Activated naive CD4-positive, alpha-beta T cell (primary cell): ENCODE measurements at places on chromosomes 3 and 15.

- DNase-seq = no peak
These were observed 67.9 kb downstream of the LMLN start for GRCh38 chr3:198027799-198028390.

DNA sequence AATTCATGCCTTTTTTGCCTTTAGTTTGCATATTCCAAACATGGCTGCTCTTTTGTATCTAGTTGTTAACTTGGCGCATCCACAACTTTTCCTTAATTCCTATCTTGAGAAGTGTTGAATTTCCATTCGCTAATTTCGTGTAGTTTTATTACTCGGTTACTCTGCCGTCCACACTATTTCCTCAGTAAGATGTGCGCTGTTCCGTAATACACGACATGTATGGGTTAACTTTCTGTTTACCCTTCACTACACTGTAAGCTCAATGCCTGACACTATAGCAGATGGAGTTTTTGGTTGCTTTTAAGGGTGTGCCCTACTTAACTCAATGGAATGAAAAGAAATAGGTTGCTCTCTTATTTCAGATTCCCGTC is 724 bp downstream of the RPSA start:
- no peak for DNase-seq

- DNase-seq = no peak
These were observed 6.0 kb downstream of the HCLS1 start for GRCh38 chr3:121654493-121655385.

GRCh38 chr3:29903600-29903999 is 622.7 kb downstream of the RBMS3 start:
- DNase-seq = no peak

GRCh38 chr3:52453496-52454249 is at the start of gene TNNC1:
TSS of gene TNNC1 (minus strand) at chr3:52454041. CDS start at chr3:52454015, 26 bp downstream.
- no peak for DNase-seq

DNA sequence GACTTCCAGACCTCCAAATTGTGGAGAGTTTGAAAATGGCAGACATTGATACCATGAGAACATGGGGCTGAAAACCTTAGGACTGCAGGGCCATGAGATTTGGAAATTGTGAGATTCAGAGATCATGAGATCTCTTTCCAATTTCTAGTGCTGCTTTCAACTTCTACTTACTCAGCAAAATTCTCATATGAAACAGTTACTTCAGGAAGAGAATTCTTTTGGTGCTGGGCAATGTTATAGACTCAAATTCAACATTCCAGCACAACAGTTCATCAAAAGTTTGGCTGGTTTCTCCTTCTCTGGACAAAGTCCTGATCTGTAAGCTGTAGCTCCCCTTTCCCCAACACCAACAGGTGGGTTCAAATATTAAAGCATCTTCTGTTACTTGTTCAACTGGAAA is 506.9 kb upstream of the NECTIN3 start:
- DNase-seq = no peak

DNA sequence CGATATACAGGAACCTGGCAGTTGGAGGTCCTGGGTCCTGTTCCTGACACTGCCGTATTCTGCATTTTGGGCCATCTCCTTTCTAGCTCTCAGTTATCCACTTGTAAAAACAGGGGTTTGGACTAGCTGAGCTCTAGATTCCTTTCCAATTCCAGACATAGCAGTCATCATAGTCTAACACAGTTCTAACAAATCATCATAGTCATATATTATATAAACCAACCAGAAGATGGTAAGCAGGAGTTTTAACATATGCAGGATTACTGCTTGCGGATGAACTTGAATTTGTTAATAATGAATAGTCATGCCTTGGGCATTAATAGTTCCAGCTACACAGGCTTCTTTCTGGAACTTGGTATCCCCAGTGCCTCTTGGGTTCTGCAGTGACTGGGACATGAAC is 26.6 kb downstream of the MASP1 start:
- no peak for DNase-seq

GRCh38 chr3:108117241-108117775 is 26.5 kb upstream of the CD47 start:
- DNase-seq = no peak

DNA sequence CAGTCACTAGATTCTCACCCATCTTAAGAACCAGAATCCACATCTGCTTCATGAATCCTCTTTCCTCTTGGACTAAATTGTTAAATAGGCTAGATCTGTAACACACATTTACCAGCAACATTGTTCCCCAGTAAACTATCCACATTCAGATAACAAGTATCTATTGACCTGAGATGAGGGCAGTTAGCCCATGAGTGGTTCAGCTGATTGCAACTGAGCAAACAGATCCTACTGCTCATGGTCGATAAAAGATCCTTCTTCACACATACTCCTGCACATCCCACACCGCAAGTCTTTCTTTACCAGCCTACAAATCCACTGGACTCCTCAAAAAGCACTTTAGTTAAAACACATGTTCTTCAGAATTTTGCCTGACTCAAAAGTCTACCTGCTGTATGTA is 59.2 kb downstream of the UACA start:
- DNase-seq = no peak

- no peak for DNase-seq
These were observed 44.2 kb upstream of the TIPARP start for GRCh38 chr3:156630081-156630772.

DNA sequence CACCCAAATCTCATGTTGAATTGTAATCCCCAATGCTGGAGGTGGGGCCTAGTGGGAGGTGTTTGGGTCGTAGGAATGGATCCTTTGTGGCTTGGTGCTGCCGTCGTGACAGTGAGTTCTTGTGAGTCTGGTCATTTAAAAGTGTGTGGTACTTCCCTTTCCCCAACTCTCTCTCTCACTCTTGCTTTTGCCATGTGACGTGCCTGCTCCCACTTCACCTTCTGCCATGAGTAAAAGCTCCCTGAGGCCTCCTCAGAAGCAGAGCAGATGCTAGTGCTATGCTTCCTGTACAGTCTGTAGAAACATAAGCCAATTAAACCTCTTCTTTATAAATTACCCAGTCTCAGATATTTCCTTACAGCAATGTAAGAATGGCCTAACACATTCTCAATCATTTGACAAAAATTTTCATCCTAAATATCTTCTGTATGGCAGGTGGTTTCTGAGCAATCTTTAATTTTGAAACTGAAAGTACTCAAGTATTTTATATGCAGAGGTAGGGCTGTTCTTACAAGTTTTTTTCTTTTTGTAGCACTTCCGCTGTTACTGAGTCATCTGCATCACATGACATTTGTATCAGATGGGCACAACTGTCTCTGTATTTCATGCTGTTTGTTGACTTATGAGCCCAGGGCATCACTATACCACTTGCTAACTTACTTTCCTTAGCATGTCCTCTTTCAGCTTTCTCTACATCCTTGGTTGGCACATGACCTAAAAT is 8.8 kb downstream of the RPL39L start:
- no peak for DNase-seq

DNA sequence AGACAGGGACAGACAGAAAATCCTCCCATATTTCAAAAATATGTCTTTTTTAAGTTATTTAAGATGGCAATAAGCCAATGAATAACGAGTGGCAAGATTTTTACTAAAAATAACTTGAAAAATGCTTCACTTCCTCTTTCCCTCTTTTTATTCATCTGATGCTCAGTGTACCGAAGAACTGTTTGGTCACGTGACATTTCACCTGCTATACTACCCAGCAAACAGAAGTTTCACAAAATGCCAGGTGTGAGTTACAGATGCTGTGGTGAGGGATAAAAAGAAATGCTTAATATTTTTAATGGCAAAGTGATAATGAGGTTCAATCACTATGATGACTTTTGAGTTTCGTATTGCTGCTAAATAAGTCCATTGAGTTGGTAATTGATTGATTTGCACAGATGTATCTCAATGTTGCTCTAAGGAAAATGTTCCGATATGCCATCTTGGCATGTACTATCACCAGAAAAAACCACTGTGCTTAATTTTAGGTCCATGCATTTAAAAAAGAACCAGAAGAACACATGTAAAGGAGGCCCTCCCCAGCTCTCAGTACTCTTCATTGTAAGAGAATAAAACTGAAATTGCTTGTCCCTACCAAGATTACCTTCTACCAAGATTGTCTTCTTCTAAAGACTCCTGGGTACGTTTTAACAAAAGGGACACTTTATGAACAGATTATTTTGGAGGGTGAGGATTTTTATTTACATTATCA is 26.0 kb upstream of the SEC62 start:
- no peak for DNase-seq

DNA sequence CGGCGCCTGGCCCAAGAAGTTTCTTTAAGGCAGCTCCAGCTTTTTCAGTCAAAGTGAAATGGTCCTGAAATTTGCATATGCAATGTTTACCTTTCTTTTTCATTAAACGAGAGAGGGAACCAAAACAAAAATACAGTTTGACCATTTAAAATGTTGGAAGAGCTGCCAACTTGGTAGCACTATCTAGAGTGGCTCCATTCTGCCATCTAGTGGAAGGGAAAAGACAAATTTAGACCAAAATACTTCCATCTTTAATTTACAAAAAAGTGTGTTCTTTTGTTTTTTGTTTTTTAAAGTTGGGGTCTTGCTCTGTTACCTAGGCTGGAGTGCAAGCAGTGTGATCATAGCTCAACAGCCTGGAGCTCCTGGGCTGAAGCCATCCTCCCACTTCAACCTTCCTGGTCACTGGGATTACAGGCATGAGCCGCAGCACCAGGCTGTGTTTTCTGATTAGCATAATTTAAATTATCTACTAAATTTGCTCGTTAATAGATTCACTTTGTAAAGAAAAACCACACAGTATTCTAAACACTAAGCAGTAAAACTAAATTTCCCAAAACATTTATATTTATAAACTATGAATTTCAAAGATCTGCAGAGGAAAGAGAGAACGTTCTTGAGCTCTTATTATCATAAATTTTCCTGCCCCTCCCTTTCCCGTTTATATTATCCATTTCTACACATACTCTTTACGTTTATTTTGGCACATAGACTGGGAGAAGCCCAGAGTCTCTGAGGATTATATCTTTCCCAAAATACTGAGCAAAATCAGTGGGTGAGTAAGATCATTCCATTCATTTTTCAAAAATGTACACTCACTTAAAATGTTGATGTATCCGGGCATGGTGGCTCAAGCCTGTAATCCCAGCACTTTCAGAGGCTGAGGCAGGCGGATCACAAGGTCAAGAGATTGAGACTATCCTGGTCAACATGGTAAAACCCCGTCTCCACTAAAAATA is 15.4 kb upstream of the RFC4 start:
- no peak for DNase-seq

DNA sequence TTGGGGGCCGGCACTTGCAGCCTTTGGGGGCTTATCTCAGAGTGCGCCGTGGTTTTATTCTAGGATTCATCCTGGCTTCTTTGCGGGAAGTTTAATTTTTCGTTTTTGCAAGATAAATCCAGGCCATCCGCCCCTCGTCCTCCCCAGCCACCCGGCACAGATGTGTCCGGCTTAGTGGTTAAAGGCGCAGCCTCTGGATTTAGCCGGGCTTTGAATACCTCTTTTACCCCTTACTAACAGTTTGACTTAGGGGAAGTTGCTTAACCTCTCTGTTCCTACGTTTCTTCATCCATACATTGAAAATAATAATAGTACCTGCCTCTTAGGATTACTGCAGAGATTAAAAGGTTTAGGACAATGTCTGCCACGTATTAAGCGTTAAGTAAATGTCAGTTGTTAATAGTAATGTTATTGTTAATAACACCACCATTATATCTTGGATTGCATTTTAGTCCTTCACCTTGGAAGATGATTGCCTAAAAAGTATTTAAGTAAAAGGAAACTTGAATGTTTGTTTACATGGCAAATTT is 714 bp downstream of the ECT2 start:
- no peak for DNase-seq

DNA sequence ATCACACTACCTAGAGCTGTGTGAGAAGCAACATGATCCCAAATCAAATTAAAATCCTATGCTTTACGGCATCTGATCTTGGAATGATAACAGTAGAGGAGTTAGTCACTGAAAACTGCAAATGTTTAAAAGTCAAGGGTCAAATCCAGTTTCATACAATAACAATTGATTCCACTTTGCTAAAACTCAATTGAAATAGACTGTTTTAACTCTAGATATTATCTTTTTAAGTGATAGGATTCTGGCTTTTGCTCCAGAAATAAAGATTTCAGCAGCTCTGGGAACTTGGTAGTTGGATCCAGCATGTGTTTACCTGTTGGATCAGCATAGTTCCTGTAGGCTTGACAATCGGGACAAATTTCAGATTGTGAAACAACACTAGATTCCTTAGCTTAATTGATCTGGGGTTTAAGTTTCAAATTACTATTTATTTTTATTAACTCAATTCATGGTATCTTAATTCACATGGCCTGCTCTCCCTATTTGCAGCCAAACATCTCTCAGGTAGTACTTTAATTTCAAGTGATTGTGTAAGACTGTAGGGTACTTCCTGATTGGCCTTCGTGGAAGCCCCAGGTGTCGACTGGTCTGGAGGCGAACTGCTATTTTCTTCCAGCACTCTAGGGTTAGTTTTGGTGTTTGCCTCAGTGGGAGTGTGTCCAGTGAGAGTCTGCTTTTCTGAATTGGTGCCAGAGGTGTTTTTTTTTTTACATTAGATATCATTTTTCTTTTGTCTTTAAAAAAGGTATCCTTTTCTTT is 16.6 kb downstream of the NFKBIZ start:
- no peak for DNase-seq

DNA sequence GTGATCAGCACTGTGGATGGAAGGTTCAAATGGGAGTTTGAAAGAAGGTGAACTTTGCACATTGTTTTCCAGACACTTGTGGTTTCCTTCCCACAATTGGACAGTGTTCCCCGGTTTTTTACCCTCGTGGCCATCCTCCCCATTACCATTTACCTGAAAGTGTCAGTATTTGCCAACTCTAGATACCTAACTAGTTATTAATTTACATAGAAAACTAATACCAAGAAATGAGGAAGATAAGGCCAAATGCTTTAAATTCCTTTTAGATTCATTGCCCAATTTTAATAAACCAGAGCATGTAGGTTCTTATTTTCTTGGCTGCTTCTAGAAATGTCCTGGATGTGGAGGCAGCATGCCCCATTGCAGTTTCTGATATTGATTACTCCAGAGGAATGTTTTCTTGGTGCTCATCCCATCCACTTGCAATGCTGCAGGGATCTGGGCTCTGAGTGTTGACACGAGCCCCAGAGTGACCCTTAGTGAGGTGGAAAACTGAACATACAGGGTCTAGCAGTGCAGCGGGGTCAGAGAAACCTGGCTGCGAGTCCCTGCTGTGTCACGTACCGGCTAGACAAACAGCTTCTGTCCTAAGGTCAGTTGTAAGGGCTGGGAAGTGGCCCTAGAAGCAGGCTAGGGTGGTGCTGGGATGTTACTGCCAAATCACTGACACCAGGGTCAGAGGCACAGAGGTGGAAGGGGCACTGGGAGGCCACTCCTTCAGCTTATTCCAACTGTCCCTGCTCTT is 23.5 kb downstream of the LSM3 start:
- DNase-seq = no peak

DNA sequence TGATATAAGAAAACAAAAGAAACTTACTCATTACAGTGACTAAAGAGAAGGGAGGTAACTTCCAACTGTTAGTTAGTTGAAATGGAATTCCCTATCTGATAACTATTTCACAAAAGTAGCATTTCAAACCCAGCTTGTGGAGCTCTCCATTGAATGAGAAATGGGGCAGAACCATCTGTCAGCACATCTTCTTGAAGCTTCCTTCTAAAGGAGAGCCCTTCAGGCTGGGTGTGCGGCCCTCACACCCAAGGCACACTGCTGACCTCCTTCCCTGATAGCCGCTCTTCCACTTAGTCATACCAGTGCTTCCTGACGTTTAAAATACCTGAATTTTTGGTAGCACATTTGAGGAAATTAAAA is 28.1 kb upstream of the VEPH1 start:
- no peak for DNase-seq

GRCh38 chr15:71752604-71753289 is 57.6 kb upstream of the NR2E3 start:
- DNase-seq = no peak
